ENCODE measurements at places on chromosomes 6 and 20.

DNA sequence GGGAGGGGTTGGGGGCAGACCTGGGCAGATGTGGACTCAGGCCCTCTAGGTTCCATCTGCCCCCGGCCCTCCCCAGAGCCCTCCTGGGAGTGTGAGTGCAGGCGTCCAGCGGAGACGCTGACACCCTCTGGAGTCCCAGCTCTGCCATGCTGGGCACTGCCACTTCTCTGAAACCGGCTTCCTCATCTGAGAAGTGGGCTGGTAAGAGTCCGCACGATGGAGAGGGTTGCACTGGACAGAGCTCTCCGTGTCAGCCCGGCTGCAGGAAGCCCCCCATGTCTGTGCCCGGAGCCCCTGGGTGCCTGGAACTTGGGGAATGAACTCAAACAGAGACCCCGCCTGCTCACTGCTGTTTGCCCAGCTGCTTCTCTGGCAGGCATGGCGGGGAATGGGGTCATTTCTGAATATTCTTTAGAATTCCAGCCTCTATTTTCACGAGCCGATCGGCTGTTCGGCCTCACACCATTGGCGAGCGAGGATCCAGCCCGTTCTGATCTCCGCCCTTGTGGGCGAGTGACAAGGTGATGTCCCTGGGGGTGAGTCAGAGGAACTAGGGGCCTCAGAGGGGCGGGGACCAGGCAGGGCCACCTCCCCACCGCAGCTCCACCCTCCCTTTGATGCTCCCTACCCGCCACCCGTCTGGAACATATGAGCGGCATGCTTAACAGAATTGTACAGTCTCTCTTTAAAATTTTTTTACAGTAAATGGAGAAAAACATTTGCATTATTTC, 47.8 kb upstream of the GATA5 start:
- DNase-seq = peak; percentile 34

GRCh38 chr20:420166-420620, 12.1 kb downstream of the RBCK1 start:
- DNase-seq = no peak

- no peak for DNase-seq
These were observed 344.6 kb upstream of the IMPG1 start for GRCh38 chr6:76416821-76417605.

DNA sequence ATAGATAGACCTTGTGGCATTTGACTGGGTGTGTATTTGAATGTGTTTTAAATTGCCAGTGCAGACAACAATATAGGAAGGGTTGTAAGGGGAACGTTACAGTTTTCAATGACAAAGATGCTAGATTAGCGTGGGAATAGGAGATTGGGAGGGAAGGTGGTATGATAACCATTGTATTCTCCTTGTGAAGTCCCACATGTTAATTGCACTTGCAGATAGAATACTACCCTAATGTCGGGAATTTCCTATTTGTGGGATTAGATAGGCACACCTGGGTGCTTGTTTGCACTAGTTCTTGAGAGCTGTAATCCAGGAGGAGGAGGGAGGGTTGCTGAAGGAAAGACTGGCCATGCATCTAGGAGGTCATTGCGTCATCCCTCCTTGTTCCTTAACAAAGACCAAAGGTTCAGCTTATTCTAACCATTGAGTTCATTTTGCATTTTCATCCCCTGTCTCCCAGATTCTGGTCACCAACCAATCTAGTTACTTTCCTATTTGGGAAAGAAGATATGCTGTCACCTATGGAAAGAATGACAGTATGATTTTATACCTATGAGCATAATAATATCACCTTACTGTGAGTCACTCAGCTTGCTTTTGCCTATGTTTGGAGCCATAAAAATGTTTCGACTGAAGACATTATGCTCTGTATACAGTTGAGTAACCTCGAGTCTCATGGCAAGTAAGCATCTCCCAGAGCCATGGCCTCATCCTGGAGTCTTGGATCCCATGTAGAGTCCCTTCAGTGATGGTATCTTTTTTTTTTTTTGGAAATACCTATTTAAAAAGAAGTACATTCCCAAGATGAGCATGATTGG, 201.5 kb downstream of the DTNBP1 start:
- no peak for DNase-seq

DNA sequence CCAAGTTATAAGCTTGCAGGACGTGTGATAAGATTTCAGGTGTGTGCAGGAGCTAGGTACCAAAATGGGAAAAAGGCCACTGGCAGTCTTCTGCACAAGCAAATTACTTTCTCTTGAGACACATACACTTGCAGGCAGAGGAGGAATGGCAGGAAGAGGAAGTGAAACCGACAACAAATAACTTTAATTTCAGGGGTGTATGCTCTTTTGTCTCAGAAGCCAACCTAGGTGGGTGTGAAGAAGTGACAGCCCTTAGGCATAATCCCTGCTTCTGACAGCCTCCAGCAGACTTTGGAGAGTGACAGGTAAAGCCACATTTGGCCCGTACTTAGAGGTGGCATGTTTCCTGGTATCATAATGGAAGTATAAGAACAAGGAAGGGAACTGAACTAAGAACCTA, 118.8 kb upstream of the TRAF3IP2 start:
- no peak for DNase-seq

Data from activated CD8-positive, alpha-beta memory T cell treated with anti-CD3 and anti-CD28 coated beads for 4 hours (primary cell).